IPS DF 6.9 (cell line): ENCODE measurements at places on chromosomes 2 and 18.

DNA sequence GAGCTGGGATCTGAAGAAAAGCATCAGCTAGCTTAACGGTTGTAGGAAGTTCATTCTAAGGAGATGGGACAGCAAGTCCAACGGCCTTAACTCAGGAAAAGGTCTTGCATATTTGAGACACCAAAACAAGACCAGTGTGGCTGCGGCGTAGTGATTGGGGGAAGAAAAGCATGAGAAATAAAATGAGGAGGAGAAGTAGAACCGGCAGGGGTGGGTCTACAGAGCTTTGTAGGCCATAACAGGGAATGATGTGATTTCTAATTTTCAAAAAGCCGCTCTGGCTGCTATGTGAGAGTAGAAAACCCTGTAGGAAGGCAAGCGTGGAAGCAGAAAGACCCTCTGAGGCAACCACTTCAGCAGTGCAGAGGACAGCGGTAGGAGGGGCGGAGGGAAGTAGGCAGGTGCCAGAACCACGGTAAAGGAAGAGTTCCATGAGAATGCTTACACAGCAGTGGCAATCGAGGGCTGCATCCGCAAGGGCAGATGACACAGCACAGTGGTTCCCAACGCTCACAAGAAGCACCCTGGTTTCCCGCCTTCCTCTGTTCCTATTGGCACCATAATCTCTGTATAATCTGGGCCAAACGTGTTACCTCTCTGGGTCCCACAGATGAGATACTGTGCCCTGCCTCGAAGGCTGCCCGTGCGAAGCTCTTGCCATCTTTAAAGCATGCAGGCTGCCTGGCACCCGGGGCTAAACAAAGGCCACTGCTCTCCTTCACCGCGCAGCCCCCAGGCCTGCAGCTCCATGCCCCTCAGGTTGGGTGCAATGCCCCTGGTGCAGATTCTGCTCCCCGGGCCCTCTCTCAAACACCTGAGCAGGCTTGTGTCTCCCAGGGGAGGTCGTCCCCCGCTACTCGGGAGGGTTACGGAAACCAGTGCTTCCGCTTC, 795 bp downstream of the ANKRD39 start:
- DNase-seq = no peak

- DNase-seq = no peak
Observed at GRCh38 chr18:70931942-70932814, 643.3 kb downstream of the SOCS6 start.

- DNase-seq = no peak
Observed at GRCh38 chr2:17759805-17760204, 5.9 kb downstream of the GEN1 start.

DNA sequence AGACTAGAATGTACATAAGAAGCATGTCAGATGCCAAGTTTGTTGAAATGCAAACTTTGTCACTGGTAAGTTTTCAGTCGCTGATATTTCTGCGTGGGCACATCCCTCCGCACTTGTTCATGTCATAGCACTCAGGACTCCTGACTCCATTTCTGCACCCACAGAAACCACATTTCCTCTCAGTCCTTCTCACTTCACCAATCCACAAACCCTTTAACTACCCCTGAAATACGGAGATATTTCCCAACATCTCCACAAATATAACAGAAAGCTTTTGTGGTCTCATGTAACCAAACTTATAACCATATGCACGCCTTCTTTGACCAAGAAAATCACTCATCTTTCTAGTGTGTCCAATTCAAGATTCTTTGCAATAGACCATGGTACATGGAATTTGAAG, 276.9 kb upstream of the ERBB4 start:
- no peak for DNase-seq

- DNase-seq = no peak
Observed at GRCh38 chr2:207810200-207810788, 40.6 kb upstream of the FZD5 start.

DNA sequence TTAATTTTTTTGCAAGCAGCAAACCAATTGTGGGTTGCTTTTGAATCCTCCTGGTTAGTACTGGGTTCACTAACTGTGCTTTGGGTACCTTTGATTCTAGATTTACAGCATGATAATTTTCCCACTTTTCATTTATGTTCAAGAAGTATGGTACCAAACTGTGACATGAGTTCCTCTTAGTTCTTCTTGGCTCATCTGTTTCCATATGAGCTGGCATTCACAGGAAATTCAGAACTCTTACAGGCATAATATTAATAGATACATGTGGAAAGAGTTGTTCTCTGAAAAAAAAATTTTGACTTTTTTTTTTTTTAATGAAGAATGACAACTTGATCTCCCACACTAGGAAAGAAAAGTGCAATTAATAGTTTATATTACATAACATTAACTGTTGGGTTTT, 59.4 kb downstream of the FMNL2 start:
- no peak for DNase-seq

- no peak for DNase-seq
Observed at GRCh38 chr2:29117636-29118303, 2.6 kb downstream of the CLIP4 start.

DNA sequence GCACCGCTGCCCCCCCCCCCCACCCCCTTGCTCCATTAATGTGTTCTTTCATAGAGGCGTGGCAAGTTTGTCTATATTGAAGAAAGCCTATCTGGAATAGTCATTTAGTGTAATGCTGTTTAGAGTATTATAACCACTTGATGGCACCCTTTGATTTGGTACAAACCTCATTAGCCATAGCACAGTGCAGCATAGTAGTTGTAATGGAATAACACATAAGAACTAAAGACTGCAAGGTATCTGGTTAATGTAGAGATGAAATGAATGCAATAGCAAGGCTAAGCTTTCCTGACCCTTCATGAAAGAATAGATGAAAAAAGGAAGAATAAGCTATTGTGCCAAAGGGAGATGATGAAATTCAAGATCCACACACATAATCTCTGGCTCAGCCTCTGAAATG, 81.9 kb downstream of the EHBP1 start:
- no peak for DNase-seq

DNA sequence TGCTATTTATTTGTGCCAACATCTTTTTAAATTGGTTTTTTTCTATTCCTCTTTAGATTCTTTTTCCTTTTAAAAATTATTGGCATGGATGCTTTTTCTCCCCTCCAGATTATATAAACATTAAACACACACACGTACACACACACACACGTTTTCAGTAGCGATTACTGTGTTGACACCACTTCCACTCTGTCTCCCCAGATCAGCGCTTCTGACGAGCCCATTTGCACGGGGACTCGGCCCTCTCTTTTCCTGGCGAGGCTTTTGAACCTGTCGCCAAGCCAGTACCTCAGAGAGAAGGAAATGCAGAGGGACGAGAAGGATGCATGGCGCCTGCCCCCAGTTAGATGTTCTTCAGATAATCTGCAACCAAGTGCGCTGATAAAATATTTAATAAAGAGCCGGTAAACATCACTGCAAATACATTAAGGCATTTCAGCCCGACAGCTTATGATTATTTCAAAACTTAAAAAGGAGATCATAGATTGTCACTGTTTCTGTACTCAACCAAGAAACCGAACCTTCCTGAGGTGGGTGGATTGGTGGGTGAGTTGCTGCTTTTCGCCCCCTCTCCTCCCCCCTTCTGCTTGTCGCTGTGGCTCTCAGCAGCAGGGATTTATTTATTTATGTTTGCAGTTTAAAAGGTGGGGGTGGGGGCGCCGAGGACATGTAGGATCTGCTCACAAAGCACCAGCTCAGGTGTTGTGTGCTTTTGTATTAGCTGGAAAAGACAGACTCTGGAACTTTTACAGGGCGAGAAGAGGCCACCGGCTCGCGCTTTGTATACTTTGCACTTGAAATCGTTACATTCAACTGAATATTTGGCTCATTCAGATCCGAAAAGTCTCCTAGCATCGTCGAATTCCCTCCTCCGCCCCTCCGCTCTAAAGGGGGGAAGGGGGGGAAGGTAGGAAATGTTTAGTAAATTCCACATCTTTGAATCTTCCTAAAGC, 787 bp upstream of the TBR1 start:
- DNase-seq = no peak

- no peak for DNase-seq
Observed at GRCh38 chr2:28359222-28360057, 33.2 kb upstream of the FOSL2 start.

DNA sequence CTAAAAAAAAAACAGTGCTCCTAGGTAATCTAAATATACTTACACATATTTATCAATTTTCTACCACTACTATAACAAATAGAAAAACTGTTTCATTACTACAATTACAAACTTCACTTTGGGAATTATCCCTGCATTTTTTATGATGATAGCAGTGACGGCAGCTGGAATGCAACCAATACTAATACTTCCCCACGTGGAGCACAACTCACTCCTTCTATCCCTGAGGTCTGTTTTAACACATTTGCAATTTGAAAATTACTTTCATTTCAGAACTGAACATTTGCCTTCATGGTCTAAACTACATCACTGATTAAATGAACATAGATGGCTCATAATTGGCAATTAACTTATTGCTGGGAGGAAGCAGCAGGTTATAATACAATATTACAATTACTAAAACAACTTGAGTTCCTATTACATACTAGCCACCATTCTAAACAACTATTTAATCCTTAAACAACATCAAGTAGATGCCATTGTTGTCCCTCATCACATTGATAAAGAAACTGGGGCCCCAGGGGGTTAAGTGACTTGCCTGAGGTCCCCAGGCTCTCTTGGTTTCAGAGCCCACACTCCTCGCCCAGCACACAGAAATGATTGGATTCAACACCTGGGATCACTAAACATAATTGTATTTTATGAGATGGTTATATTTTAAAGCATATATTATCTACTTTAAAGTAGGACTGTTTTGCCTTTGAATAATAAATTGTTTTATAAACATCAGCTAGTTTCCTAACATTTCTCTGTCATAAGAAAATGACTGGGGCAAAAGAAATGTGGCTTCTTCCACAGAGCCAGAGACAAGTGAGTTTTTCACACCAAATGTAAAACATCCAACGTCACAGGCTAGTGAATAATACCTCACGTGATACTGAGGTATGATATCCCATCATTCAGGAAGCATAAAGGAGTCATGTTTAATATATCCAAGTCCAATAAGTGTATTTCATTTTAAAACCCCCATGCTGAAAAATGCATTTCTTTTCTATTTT, 6.2 kb downstream of the COLEC12 start:
- no peak for DNase-seq

- DNase-seq = no peak
Observed at GRCh38 chr2:120651818-120652217, 83.8 kb upstream of the GLI2 start.

- DNase-seq = no peak
Observed at GRCh38 chr18:8688216-8688800, 17.0 kb upstream of the MTCL1 start.

GRCh38 chr2:31236433-31237205, 2.7 kb downstream of the EHD3 start:
- no peak for DNase-seq

- DNase-seq = no peak
Observed at GRCh38 chr18:39453882-39454281, 1888.3 kb upstream of the CELF4 start.

DNA sequence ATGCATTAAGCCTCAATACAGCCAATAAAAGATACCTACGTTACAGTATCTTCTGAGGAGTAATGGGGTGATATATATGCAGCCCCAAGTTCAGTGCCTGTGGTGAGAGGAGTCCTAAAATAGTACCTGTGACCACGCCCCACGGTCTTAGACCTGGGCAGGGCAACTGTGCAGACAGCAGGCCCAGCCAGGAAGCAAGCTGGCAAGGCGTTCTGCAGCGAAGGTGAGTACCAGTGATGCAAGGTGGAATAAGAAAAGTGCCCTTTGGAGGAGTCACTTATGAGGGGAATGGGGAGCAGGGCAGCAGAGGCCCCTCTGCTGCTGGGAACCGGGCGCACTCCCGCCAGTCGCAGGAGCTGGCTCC, 12.7 kb upstream of the MAP3K2 start:
- DNase-seq = no peak

DNA sequence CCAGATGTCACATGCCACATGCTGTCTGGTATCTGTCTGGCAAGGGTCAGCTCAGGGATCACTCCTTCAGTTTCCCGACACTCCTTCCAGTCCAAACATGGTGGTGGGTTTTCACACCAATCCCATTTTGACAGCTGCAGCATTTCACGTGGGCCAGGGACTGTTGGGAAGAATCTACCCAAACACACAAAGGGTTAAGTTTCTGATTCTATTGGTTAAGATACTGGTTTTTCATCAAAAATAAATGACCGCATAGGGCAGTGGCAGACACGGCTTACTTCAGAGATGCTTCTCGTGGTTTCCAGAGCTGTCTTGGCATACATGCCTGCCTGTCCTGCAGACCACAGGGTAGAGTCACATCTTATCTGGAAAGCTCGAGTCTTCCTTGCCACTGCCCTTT, 79.7 kb downstream of the PSMG2 start:
- no peak for DNase-seq

- DNase-seq = no peak
Observed at GRCh38 chr18:69490072-69490471, 89.4 kb downstream of the DOK6 start.
